ENCODE measurements at places on chromosomes 2 and 18.
A peak's percentile ranks its signal among the peaks of the same experiment; 100 is the strongest.

DNA sequence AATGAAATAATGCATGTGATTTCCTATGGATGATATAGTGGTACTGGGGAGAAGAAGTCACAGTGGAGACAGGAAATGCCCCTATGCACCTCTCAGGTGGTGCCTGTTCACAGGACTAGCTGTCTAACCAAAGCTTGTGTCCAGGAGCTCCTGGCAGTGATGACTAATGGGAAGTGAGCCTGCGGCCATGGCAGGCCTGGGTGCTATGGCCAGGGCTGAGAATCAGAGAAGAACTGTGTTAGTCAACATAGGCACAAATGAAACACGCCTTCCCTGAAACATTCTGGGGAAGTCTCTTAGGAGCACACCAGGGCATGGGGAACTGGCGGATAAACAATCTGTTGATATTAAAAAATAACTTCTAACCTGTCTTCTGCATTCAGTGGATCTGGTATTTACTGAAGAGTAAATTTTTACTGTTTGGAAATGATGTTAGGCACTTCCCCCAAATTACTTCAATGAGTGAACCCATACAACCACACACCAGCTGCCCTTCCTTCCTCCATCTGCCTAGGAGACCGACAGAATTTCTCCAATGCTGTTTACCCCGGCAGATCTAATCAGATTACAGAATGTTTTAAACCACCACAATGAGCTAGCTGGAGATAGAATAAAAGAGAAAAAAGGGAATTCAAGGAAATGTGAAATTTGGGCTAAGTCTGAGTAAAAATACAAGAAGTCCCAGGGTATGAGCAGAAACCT, 67.4 kb downstream of the MEP1B start:
- DNase-seq: no peak

DNA sequence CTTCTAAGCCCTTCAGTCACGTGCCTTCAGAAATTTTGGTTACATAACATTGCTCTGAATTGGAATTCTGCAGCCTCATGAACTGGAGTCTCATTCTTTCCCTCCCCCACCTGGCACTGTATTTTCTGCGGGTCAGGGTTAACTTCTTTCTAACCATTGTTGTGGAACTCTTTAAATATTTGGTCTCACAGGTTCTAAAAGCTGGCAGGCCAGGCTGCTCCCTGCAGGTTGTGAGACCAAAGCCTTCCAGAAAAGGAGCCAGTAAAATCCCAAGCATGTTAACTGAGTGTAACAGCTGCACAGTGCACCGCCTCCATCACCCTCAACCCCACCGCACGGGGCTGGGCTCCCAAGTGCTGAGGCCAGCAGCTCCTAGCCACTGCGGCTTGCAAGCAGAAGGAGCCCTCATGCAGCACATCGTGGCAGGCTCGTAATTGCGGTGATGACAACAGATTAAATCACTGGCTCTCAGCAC, 174.1 kb upstream of the ALPP start:
- no peak for DNase-seq

- no peak for DNase-seq
Measured at GRCh38 chr2:98488252-98488651, 43.6 kb downstream of the INPP4A start.

GRCh38 chr2:238914648-238915015, 66.7 kb downstream of the TWIST2 start:
- DNase-seq: peak; percentile 31

DNA sequence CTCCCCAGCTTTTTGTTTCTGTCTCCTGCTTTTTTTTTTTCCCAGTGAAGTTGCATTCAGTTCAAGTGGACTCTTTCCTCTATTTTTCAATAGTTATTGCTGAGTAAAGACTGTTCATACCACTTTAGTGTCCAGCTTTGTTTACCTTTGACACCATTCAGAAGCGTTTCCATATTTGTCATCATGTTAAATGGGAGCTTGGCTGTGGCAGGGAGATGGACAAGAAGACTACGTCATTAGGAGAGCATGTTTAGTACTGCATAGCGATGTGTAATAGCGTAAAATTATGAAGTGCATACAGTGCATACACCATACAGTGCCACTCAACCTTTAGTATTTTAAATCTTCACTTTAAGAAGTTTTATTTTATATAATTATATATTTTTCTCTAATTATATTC, 655.9 kb downstream of the DCC start:
- DNase-seq: no peak

DNA sequence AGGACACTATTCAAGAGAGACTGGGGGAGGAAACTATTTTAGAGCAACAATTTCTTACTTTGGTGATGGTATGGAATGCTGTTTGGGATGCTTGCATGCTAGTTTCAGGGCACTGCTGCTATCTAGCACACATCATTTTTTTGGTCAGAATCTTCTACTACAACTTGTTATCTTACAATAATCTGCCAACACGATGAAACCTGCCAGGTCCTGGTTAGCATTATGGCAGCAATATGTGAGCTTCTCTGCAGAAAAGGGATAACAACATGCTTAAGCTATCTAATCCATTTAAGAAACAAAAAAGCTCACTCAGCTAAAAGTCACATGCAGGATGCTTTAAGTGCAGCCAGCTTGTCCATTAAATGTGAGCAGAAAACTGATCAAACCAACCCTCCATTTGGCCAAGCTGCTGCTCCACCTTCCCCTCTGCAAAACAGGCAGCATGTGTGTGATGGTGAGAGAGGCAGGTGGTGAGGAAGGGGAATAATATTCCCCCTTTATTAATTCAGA, 30.1 kb downstream of the GAREM2 start:
- no peak for DNase-seq

DNA sequence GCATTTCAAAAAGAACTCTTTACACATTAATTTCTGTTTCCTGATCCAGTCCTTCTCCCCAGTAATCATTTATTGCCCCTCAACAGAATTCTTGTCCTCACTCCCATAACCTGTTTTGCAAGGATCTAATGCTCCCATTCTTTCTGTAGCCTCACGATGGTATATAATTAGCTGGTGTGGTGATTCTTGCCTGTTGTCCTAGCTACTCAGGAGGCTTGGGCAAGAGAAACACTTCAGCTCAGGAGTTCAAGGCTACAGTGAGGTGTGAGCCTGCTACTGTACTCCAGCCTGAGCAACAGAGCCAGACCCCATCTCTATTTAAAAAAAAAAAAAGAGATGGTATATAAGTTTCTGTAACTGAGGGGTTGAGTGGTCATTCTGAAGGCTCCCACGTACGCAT, 7.7 kb upstream of the TRAPPC8 start:
- no peak for DNase-seq

- no peak for DNase-seq
Measured at GRCh38 chr18:77140439-77141109, 8.0 kb upstream of the MBP start.

- DNase-seq: no peak
Measured at GRCh38 chr2:37080266-37080665, 3.9 kb downstream of the HEATR5B start.

Measured in HTR-8/SVneo (cell line).